NCI-H1694 treated with DMSO at 0.1 percent for 48 hours (cell line): ENCODE measurements at places on chromosomes 5 and 9.

DNA sequence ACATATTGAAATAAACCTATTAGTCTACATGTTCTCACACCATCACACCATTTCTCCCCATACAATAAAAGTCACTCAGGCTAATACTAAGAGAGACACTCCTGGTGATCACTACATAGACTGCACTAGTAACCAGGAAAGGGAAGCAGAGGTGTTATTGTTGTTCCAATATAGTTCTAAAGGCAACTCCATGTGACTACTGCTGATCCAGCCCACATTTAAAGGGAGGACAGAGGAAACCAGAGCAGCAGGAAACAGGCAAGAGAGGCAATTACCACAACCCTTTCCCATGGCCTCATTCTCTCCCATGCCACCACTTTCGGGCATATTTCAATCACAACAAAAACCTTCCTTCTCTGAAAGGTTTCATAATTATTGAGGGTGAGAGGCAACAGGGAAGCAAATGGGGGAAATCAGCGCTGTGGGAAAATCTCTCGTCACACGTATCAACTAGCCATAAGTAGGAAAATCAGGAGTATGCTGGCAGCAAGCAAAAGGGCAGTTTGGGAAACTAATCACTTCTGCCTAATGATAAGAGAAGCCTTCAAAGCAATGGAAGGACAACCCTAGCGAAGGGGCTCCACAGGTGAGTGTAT lies 1.8 kb downstream of the UBAP2 start:
- no peak for DNase-seq

GRCh38 chr9:104091708-104092107 lies 2.4 kb upstream of the SMC2 start:
- no peak for DNase-seq

- DNase-seq: no peak
Observed at GRCh38 chr5:179165421-179166170, 105.4 kb downstream of the ZNF354C start.

GRCh38 chr5:116989995-116990394 lies 415.4 kb upstream of the SEMA6A start:
- DNase-seq: no peak

DNA sequence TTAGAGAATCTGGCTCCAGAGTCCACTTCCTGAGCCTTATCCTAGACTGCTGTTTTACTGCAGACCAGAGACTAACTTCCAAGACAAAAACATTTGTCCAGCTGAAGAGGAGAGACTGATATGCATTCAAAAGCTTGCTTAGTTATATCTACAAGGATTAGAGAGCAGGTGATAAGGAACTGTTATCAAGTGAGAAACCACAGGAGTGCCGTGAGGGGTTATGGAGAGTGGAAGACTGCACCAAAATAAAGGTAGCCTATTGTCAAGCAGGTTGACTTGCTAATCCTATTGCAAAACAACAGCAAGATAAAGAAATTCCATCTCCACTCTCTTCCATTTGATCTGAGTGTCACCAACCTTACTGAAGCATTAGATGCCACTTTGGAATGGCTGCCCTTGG lies 139.1 kb downstream of the SCAMP1 start:
- no peak for DNase-seq

DNA sequence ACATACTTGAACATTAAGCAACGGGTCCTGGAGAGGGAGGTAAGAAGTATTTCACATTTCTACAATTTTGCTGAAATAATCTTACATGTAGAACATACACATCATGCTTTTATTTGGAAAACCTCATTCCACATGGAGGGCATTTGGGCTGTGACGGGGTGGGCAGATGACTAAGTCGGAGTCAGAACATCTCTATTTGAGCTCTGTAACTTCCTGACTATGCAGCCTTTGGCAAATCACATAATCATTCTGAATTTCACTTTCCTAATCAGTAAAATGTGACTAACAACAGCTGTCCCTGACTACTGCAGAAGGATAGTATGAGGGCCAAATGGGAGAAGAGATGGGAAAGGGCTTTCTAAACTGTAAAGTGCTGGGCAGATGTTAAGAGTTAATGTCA lies 17.1 kb upstream of the IL6ST start:
- no peak for DNase-seq

- no peak for DNase-seq
Observed at GRCh38 chr9:16705111-16705604, 165.3 kb downstream of the BNC2 start.
